ENCODE measurements at places on chromosomes 1 and 21. TPM values are rescaled to one million over a fixed set of nuclear protein-coding genes. Genes with fewer than 3 reads are reported as not detected.
A peak's percentile ranks its signal among the peaks of the same experiment; 100 is the strongest.

GRCh38 chr1:163178628-163179027 is 24.1 kb downstream of the RGS5 start:
- H3K36me3 ChIP-seq, result no peaks in the 10 kb centered on the region
- peaks cover 40% of the 10 kb centered on the region for H3K4me1 ChIP-seq
- peak overlapping the region; percentile 82 for H3K27ac ChIP-seq
- DNase-seq, result no peak

The TFF3 gene
- total RNA-seq, result not detected

The ASCL5 gene
- total RNA-seq, result not detected

The RHEX gene
- total RNA-seq, result 0.53 TPM

DNA sequence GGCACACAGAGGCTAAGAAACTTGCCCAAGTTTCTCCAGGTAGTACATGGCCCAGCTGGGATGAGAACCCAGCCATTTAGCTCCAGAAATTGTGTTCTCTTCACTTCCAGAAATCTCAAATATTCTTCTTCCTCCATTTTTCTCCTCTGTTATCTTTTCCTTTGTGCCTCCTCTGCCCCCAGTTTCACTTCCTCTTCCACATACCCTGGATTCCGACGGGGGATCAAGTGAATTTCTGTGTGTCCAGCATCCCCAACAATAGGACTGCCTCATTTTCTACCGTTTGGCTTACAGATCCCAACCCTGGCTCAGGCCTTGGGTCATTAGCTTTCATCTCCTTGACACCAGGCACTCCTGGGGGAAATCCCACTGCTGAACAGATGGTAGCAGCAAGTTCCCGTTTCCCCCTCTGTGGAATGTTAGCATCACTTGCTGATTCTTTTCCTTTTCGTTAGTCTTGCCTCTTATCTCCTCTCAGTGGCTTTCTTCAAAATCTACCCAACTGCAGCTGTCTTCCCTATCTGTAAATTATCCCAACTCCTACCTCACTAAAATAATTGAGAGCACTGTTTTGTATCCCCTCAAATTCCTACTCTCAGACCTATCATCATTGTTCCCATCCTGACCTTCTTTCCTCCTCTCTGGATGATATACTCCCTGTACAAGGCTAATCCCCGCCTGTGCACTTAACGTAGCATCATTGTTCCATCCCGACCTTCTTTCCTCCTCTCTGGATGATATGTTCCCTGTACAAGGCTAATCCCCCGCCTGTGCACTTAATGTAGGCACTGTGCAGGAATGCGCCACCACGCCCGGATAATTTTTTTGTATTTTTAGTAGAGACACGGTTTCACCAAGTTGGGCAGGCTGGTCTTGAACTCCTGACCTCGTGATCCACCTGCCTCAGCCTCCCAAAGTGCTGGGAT is 36.5 kb downstream of the SCCPDH start:
- peaks cover 15% of the 10 kb centered on the region for H3K36me3 ChIP-seq
- DNase-seq, result no peak
- no peaks in the 10 kb centered on the region for H3K27me3 ChIP-seq
- H3K4me1 ChIP-seq, result no peaks in the 10 kb centered on the region
- H3K27ac ChIP-seq, result no peak overlapping the region

The FCGR3A gene
- 8.8 TPM for total RNA-seq

- no peaks in the 10 kb centered on the region for H3K36me3 ChIP-seq
- no peaks in the 10 kb centered on the region for H3K27me3 ChIP-seq
These were observed 1.5 kb downstream of the PTGFRN start for GRCh38 chr1:116911188-116911553.

The TEDDM1 gene
- not detected for total RNA-seq

DNA sequence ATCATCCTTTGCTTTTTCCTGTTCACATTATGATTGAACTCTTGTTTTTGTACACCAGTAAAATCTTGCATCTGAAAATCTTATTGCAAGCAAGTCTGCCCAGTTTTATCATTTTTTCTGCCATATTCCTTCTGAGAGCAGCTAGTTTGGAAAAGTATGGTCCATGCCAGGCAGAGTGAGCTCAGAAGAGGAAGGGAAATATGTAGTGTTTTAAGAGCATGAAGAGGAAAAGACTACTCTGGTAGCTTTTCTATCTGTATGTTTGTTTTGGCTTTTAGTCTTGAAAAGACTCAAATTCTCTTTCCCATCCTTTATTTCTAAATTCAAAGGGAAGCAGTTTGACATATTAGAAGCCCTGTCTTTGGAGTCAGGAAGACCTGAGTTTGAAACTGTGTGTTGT is 125.8 kb downstream of the NFIA start:
- no peaks in the 10 kb centered on the region for H3K36me3 ChIP-seq
- DNase-seq, result no peak
- no peaks in the 10 kb centered on the region for H3K4me1 ChIP-seq
- peak overlapping the region; percentile 63 for H3K27ac ChIP-seq
- H3K4me3 ChIP-seq, result no peak overlapping the region

The H3-3A gene
- 214 TPM for total RNA-seq

DNA sequence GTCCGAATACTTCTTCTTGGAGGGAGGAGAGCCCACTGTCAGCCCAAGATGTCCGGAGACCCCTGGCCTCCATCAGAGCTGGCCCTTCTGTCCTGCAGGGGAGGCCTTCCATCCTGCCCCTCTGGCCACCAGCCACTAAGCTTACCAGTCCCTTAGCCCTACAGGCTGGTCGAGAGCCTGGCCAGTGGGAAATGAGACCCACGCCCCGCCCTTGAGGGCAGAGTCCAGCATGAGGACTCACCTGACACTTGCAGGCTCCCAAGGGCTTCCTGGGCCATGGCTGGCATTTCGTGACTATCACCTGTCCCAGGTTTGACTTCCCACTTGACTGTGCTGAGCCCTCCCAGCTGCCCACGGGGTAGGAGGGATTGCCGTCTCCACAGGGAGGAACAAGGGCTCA is 361.8 kb upstream of the VAMP3 start:
- H3K27me3 ChIP-seq, result no peaks in the 10 kb centered on the region
- H3K27ac ChIP-seq, result no peak overlapping the region
- H3K36me3 ChIP-seq, result no peaks in the 10 kb centered on the region
- no peaks in the 10 kb centered on the region for H3K4me1 ChIP-seq

DNA sequence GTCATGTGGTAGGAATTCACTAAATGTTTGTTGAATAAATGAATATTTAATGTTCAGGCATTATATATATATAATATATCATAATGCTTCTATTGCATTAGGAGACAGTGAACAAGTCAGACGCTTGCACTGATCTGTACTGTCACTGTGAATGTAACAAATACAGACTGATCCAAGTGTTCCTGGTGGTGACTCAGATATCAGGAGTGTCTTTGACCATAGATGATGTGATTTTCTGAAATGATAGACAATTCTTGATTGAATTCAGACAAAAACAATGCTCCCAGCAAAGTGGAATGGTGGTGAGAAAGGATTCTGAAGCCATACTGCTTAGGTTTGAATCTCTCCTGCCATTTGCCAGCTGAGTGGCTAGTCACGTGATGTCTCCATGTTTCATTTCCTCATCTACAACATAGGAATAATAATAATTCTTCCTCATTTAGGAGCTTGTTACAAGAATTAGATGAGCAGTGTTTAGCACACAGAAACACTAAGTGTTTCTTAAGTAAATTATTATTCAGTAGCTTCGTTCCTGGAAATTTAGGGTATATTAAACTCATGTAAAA is 71.0 kb downstream of the OLFML2B start:
- H3K27ac ChIP-seq, result no peak overlapping the region
- no peak for DNase-seq
- H3K36me3 ChIP-seq, result no peaks in the 10 kb centered on the region

DNA sequence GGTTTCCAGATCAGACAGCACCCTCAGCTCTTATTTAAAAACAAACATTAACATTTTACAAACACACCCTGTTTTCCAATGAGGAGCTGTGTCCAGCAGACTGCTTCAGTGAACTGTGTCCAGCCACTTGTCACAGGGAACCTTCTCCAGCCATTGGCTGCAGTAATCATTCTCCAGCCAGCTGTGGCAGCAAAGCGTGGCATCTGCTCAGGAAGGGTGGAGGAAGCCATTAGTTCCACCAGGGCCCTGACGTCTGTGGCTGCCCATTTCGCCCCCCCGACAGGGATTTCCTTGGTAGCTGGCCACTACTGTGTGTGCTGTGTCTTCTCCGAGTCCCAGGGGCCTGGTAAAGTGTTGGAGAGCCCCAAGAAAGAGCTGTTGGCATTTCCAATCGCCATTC is 62.9 kb upstream of the SELENON start:
- H3K4me3 ChIP-seq, result no peak overlapping the region
- no peak overlapping the region for H3K27ac ChIP-seq
- no peak for DNase-seq
- no peaks in the 10 kb centered on the region for H3K27me3 ChIP-seq
- no peaks in the 10 kb centered on the region for H3K36me3 ChIP-seq
- H3K4me1 ChIP-seq, result no peaks in the 10 kb centered on the region

The PBX1 gene
- total RNA-seq, result 37.4 TPM

- peaks cover 24% of the 10 kb centered on the region for H3K36me3 ChIP-seq
- H3K4me3 ChIP-seq, result no peak overlapping the region
- DNase-seq, result no peak
- H3K4me1 ChIP-seq, result peaks cover 10% of the 10 kb centered on the region
- H3K27ac ChIP-seq, result no peak overlapping the region
These were observed 936 bp downstream of the PAQR6 start for GRCh38 chr1:156246781-156247459.

GRCh38 chr1:159790237-159790917 is 9.6 kb downstream of the DUSP23 start:
- no peak for DNase-seq
- no peak overlapping the region for H3K27ac ChIP-seq

DNA sequence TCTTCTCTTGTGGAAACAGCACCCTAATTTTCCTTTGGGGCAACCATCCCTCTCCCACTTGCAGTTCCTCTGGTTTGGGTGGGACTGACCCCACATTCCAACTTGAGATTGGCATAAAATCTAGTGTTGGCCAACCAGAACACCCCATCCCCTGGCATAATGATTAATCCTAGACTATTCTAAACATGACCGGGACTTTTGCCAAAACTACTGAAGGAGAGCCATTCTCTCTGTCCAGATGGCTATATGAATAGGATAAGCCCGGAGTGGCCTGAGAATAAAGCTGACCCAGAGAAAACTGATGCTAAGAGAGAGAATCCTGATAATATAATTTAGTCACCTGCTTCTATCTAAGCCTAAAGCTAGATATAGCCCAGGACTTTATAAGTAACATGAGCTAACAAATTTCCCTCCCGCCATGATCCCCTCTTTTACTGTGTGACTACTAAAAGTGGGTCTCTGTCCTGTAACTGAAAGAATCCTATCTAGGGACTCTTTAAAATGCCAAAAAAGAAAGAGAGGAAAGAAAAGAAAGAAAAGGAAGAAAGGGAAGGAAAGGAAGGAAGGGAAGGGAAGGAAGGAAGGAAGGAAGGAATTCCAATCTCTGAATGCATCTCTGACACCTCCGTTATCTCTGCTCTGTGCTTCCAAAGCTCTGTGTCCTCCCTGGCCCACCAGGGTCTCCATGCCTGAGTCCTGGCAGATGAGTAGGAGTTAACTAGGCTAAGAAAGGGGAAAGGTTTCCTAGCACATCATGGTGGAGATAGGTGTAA is 28.0 kb upstream of the NRDC start:
- no peak overlapping the region for H3K4me3 ChIP-seq
- DNase-seq, result no peak
- H3K27me3 ChIP-seq, result no peaks in the 10 kb centered on the region
- no peaks in the 10 kb centered on the region for H3K36me3 ChIP-seq
- H3K27ac ChIP-seq, result no peak overlapping the region

- H3K27ac ChIP-seq, result no peak overlapping the region
- no peak for DNase-seq
- H3K36me3 ChIP-seq, result no peaks in the 10 kb centered on the region
- H3K4me3 ChIP-seq, result no peak overlapping the region
- H3K27me3 ChIP-seq, result no peaks in the 10 kb centered on the region
These were observed 53.8 kb upstream of the LMO4 start for GRCh38 chr1:87274851-87275250.

DNA sequence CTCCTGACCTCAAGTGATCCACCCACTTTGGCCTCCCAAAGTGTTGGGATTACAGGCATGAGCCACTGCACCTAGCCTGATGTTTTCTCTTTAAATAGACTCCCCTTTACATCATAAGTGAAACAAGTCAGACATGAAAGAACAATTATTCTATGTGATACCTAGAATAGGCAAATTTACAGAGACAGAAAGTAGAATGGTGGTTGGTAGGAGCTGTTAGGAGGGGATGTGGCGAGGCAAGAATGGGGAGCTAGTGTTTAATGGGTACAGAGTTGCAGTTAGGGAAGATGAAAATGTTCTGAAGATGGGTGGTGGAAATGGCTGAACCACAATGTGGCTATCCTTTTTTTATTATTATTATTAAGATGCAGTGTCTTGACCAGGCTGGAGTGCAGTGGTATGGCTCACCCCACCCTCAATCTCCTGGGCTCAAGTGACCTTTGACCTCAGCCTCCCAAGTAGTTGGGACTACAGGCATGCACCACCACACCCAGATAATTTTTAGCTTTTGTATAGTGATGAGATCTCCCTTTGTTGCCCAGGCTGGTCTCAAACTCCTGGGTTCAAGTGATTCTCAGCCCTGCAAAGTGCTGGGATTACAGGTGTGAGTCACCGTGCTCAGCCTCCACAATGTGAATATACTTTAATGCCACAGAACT is 28.4 kb downstream of the ELF3 start:
- no peaks in the 10 kb centered on the region for H3K36me3 ChIP-seq
- no peaks in the 10 kb centered on the region for H3K27me3 ChIP-seq
- H3K4me1 ChIP-seq, result peaks cover 4% of the 10 kb centered on the region
- no peak overlapping the region for H3K27ac ChIP-seq
- no peak for DNase-seq
- no peak overlapping the region for H3K4me3 ChIP-seq

The WNT9A gene
- 0.96 TPM for total RNA-seq

The DENND2C gene
- total RNA-seq, result 5.4 TPM

- no peak for DNase-seq
- no peaks in the 10 kb centered on the region for H3K36me3 ChIP-seq
- H3K4me1 ChIP-seq, result peaks cover 8% of the 10 kb centered on the region
- H3K27me3 ChIP-seq, result no peaks in the 10 kb centered on the region
These were observed 431 bp downstream of the MTARC1 start for GRCh38 chr1:220787069-220787619.

DNA sequence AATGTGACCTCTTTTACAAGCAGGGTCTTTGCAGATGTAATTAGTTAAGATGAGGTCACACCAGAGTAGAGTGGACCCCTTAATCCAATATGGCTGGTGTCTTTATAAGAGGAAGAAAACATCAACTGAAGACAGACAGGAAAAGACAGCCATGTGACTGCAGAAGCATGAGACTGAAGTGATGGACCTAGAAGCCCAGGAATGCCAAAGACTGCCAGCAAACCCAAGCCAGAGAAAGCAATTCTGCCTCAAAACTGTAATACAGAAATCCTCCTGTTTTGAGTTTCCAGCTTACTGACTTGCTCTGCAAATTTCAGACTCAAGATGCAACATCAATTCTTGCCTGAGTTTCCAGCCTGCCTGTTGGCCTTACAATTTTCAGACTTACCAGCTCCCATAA is 17.3 kb downstream of the ENAH start:
- H3K4me1 ChIP-seq, result no peaks in the 10 kb centered on the region
- H3K27me3 ChIP-seq, result no peaks in the 10 kb centered on the region
- H3K36me3 ChIP-seq, result no peaks in the 10 kb centered on the region
- no peak for DNase-seq
- no peak overlapping the region for H3K27ac ChIP-seq
- H3K4me3 ChIP-seq, result no peak overlapping the region

The VSIG8 gene
- not detected for total RNA-seq

- no peaks in the 10 kb centered on the region for H3K4me1 ChIP-seq
- no peaks in the 10 kb centered on the region for H3K27me3 ChIP-seq
These were observed 58.9 kb upstream of the LAPTM5 start for GRCh38 chr1:30816211-30817076.

The CNR2 gene
- not detected for total RNA-seq

Data from ascending aorta (tissue), 2 donors.